ENCODE measurements at places on chromosomes 13 and 19. TPM values are rescaled to one million over a fixed set of nuclear protein-coding genes. Genes with fewer than 3 reads are reported as not detected.

The KCTD15 gene
- 18.6 TPM for total RNA-seq

The GDF15 gene
- total RNA-seq = 56.6 TPM

The CD22 gene
- 5.9 TPM for total RNA-seq

The TNPO2 gene
- 87.6 TPM for total RNA-seq

The RFPL4AL1 gene
- not detected for total RNA-seq

The CRLF1 gene
- total RNA-seq = 1.1 TPM

The PNMA8C gene
- total RNA-seq = not detected

- no peak for DNase-seq
Observed at GRCh38 chr13:112210371-112210770, 143.4 kb downstream of the SOX1 start.

GRCh38 chr13:59666504-59666903 is 497.2 kb downstream of the DIAPH3 start:
- DNase-seq = no peak

GRCh38 chr19:30516531-30516930 is 144.3 kb downstream of the ZNF536 start:
- no peak for DNase-seq

GRCh38 chr13:40271931-40272775 is 394.3 kb downstream of the FOXO1 start:
- DNase-seq = peak; percentile 32

DNA sequence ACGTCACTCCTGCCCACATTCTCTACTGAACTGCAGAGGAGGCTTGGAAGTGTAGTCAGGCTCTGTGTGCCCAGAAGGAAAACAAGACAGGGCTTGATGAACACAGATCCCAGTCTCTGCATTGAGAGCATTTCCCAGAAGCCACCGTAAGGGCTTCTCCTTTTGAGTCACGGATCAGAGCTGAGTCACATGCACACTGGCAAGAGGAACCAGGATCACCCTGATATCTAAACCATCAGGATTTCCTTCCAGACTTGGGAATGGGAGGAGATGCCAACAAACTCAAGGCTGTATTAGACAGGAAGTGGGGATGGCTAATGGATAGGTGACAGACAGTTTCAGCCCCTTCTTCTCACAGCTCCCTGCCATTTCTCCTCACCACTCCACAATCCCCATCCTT is 17.7 kb upstream of the FBXO17 start:
- no peak for DNase-seq

- peak; percentile 53 for DNase-seq
Observed at GRCh38 chr13:33937373-33938098, 119.6 kb downstream of the RFC3 start.

DNA sequence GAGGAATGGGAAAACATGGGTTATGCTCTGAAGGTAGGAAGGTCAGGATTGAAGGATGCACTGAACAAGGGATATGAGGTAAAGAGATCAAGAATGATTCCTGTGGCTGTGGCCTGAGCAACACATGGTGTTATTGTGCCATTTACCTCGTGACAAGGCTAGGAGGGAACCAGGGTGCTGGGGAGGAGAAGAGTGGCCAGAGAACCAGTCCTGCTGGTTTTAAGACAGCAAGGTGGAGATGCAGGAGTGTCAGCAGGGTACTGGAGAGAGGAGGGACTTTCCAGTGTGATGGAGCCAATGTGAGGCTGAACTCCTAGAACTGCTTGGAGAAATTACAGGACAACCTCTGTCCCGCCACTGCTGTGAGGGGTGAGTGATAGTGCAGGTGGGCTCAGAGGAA is 282.4 kb downstream of the MYO16 start:
- peak; percentile 28 for DNase-seq

GRCh38 chr13:99339736-99340397 is 32.7 kb upstream of the GPR183 start:
- no peak for DNase-seq

- no peak for DNase-seq
Observed at GRCh38 chr19:29537601-29538000, 11.8 kb downstream of the VSTM2B start.

GRCh38 chr13:27496536-27497273 is 46.3 kb upstream of the MTIF3 start:
- DNase-seq = no peak

GRCh38 chr13:29936051-29936813 is 85.8 kb upstream of the UBL3 start:
- no peak for DNase-seq

DNA sequence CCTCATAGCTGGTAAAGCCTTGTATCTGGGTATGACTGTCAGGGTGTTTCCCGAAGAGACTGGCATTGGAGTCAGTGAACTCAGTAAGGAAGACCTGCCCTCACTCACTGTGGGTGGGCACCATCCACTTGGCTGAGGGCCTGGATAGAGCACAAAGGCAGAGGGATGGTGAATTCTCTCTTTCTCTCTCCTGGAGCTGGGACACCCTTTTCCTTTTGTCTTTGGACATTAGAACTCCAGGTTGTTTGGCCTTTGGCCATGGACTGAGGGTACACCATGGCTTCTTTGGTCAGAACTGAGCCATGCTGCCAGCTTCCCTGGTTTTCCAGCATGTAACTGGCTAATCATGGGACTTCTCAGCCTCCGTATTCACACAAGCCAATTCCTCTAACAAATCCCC is 4.6 kb upstream of the CEACAM1 start:
- DNase-seq = no peak

GRCh38 chr19:45601524-45602374 is at the start of gene GPR4:
GPR4 (minus strand) TSS chr19:45602212; CDS start chr19:45591866, 10,346 bp downstream.
- DNase-seq = peak; percentile 43

DNA sequence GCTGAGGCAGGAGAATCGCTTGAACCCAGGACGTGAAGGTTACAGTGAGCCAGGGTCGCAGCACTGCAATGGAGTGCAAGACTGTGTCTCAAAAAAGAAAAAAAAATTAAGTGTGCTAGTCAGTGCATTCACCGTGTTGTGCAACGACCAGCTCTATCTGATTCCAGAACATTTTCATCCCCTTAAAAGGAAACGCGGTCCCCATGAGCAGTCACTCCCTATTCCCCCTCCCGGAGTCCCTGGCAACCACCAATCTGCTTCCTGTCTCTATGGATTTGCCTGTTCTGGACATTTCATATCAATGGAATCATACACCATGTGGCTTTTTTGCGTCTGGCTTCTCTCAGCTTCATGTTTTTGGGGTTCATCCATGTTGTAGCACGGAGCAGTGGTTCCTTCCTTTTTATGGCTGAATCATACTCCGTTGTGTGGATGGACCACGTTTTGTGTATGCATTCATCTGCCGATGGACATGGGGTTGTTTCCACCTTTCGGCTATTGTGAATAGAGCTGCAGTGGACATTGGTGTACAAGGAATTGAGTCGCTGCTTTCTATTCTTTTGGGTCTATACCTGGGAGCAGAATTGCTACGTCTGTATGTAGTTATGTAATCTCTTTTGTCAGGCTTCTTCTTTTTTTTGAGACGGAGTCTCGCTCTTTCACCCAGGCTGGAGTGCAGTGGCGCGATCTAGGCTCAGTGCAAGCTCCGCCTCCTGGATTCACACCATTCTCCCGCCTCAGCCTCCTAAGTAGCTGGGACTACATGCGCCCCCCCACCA is 19.8 kb downstream of the MYO9B start:
- no peak for DNase-seq

DNA sequence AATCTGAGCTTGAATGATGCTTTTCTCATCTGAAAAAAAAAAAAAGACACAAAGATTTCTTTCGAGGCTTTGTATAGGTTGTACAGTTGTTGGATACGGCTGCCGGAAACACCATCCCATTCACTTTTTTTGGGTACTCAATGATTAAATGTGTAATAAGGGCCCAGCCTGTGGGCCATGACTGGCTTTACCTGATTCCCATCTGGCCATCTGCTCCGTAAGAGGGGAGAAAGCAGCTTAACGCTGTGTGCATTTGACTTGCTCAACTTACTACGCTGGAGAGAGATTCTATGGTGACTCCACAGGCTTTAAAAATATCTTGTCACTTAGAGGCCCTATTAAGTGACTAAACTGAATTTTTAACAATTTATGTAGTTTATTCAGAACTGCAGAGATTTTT is 731 bp downstream of the ZNF558 start:
- no peak for DNase-seq

DNA sequence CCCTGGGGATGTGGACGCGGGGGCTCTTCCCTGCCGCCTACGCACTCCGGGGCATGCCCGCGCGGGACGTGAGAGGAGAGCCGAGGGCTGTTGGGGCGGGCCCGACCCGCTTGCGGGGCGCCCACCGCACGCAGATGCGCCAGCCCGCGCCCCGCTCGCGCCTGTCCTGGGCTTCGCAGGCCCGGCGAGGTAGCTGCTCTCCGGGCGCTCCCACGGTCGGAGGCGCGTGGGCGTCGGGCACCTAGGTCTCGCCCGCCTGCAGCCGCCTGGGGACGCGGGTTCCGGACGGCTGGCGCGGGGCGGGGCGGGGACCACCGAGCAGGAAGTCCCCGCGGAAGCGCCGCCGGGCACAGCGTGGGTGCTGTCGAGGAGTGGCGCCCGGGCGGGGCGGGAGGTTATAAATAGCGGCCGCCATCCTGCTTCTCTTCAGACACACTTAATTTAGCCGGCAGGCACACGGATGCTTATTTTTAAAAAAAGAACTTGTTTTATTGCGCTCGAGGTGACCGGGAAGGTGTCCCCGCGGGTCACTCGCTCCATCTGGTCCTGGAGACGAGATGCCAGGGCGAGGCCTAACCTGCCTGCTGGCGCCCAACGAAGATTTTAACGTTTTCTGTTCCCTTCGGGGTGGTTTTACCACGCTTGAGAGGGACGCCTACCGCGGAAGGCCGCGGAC is 561 bp upstream of the GJA3 start:
- peak; percentile 24 for DNase-seq

GRCh38 chr19:19338082-19338481 is 17.5 kb downstream of the MAU2 start:
- DNase-seq = no peak
